ENCODE measurements at places on chromosomes 6 and 20.

DNA sequence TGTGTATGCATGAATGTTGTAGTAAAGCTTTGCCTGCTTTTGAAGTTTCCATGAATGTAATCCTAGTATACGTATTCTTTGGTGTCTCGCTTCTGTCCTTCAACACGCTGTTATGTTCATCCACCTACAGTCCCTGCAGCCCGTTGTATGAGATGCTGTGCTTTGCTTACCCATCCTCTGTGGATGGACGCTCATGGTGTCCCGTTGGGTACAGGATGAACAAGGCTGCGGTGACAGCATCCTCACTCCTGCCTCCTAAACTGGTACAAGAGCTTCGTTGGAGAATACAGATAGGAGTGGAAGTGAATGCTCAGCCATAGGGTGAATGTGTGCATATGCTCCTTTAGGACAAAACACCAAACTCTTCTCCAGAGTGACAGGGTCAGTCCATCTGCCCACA, 366.2 kb downstream of the ZFAND3 start:
- DNase-seq: no peak

GRCh38 chr20:39145921-39146320, 183.8 kb downstream of the DHX35 start:
- no peak for DNase-seq

GRCh38 chr20:31833130-31833930, 12.1 kb downstream of the FOXS1 start:
- peak; percentile 66 for DNase-seq

DNA sequence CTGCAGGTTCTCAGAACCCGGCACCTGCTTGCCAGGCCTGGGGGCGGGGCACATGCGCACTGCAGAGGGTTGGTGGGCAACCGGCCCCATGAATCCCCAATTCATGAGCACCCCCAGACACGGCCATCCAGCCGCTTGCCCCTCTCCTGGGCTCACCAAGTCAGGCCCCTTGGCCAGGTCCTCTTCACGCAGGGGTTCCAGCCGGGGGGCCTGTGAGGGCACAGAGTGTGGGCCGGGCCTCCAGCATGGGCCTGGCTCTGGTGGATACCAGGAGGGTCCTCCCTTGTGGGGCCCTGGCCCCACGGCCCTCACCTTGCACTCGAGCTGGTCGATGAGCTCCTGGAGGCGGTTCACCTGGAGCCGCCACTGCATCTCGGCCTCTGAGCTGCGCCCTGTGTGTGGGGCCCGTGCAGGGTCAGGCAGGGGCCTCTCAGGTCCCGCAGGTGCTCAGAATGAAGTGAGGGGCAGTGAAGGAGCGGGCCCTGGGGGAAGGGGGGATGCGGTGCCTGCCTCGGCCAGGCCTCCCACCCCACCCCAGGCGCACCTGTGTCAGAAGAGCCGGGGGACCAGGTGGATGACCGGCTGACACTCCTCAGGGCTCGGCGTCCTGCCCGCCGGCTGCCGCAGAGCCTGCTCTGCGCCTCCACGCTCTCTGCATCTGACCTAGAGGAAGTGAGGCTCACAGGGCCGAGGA, 2.6 kb upstream of the C20orf144 start:
- no peak for DNase-seq

DNA sequence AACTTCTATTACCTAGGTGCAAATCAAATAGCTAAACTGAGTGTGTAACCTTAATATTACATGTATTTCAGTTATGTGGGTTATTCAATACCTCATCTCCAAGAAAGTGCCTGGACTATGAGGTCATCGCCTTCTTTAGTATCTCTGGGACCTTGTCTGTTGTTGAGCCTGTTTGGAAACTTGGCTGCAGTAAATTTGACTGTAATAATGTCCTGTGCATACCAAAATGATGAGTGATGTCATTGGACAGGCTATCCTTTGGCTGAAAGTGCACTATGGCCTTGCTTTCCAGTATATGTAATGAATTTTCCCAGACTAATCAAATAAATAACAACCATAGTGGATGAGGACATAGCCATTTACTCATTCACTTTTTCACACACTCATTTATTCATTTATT, 455.1 kb downstream of the ADGRB3 start:
- DNase-seq: no peak

- no peak for DNase-seq
These were observed 107.7 kb downstream of the FOXF2 start for GRCh38 chr6:1496836-1497760.

GRCh38 chr6:152669895-152670294, 27.8 kb upstream of the MYCT1 start:
- DNase-seq: no peak

DNA sequence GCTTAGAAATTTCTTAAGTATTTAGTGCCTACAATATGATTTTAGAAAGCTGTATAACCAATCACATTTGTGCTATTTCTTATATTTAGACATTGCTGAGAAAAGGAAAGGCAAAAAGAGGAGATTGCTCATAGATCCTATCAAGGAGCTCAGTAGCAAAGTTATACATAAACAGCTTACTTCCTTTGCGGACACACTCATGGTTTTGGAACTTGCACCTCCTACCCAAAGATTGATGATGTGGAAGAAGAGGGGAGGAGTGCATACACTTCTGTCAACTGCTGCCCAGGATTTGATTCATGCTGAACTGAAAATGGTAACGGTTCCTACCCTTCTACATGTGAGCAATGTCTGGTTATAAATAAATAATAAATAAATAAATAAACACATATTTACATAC, 16.7 kb downstream of the RAD21L1 start:
- DNase-seq: no peak

GRCh38 chr6:81863123-81863522, 110.6 kb upstream of the TENT5A start:
- DNase-seq: no peak

DNA sequence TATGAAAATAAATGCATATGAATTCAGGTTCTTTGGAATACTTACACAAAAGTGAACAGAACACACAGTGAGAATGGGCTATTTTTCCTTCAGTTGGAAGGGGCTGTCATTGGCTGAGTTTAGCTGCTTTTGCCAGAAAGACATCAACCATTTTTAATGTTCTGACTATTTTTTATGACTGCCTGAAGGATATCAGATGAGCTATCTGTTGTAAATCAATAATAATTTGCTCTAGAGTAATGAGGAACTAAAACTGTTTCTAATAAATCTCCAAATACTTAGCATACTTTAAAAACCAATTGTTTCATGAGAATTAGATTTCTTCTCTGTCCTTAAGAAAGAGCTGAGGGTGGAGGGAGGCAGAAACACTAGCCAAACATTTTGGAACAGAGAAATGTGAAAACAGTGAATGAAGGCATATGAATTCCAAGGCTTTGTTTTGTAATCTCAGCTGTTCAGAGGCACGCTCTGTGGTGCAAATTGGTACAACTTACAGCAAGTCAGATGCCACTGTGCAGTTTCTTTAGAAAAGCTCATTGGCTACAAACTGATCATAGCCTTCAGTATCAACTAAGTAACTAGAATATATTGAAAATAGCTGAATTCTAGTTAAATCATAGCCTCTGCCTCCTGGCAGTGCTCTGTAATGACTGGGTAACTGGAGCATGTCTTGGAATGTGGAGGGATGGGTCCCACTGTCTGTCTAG, 228.9 kb upstream of the JAG1 start:
- no peak for DNase-seq

DNA sequence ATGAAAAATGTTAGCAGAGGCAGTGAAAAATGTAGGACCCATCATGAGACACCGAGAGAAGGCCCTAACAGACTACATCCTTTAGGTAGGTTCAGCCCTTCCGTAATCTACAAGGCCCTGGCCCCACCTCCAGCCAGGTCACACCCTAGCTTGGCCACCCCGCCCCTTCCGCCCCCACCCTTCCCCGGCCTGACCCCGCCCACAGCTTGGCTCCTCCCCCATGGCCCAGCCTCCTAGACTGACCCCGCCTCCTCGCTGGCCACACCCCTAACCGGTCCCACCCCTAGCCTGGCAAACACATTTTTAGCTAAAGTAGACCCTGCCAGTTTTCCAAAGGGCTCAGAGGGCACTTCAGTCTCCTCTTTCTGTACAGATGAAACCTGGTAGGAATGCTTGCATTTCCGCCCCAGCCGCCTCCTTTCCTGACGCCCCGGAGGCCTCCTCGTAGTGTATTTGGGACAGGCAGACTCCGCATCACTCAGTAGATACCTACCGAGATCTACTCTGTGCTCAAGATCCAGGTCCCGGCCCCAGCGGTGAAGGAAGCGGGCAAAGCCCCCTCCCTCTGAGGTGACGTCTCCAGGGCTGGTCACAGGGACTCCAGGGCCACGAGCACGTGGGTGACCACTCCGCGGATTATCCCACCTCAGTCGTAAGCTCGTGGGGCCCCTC, 443.5 kb downstream of the PREX1 start:
- DNase-seq: peak; percentile 15

DNA sequence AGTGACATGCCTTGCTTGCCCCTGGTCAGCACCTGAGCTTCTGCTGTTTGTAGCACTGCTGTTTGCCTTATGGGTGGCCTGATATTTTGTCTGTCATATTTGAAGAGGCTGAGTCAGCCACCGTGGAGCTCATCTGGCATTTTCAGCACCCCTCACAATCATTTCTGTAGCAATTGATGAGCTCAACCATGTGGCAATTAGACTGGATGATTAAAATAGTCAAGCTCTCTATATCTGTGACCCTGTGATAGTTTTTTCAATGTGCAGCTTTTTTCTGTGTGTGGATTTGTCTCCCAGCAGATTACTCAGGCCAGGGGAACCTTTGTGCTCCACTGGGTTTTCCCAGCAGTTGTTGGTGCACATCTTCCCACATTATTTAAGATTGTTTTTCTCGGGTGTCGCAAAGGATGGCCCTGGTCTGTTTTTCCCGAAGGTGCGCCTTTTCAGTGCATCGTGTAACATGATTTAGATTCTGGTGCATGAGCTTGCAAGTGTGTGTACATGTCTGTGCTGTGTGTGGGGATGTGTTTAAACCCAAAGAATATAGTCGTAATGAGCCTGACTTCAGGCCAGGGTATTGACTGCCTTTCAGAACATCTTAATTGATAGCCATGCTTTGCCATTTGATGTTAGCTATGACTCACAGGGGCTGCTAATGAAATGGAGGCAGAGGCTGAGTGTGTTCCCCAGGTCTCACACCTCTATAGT, 31.6 kb upstream of the GLP1R start:
- DNase-seq: no peak

DNA sequence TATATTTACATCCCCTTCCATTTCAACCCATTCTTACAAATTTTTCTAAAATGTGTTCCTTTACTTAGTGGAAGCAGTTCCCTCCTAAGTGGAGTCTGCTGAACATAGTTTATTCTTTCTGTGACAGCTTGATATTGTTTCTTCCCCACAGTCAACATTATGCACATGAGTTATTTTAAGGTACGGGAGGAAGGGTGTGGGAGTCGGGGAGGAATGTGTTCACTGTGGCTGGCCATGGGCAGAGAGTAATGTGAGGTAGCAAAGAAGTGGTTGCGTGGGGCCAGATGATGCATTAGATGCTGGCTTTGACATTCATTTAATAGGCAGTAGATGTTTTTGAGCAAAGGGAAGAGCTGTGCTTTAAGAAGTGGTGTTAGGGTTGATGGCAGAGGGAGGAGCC, 98.5 kb downstream of the ARMC2 start:
- no peak for DNase-seq

DNA sequence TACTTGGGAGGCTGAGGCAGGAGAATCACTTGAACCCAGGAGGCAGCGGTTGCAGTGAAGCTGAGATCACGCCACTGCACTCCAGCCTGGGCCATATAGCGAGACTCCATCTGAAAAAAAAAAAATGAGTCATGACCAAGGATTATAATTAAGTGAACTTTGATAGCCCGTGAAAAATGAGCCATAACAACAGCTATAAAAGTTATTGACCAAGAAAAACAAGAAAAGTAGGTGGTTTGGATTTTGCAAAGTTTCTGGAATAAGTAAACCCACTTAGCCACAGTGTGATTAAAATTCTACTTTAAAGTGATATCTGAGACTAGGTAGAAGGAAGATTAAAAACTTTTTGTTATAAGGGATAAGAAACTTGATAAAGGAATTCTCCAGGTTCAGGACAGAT, 25.9 kb upstream of the BCLAF1 start:
- DNase-seq: no peak

DNA sequence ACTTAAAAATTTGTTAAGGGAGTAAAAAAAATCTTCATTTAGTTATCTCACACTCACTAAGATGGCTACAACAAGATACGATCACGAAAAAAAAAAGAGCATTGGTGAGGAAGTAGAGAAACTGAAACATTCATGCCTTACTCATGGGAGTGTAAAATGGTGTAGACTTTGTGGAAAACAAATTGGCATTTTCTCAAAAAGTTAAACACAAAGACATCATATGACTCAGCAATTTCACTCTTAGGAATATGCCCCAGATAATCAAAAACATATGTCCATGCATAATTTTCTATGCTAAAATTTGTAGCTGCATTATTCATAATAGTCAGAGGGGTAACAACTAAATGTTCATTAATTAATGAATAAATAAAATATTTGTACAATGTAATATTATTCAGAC, 120.9 kb upstream of the IRAK1BP1 start:
- no peak for DNase-seq

GRCh38 chr20:51446656-51447055, 95.9 kb downstream of the NFATC2 start:
- no peak for DNase-seq

GRCh38 chr20:58783511-58784011, 67.1 kb downstream of the GNAS-AS1 start:
- no peak for DNase-seq

GRCh38 chr6:71507183-71507582, 218.6 kb downstream of the OGFRL1 start:
- no peak for DNase-seq

GRCh38 chr6:24752917-24753492, 21.7 kb upstream of the GMNN start:
- no peak for DNase-seq

DNA sequence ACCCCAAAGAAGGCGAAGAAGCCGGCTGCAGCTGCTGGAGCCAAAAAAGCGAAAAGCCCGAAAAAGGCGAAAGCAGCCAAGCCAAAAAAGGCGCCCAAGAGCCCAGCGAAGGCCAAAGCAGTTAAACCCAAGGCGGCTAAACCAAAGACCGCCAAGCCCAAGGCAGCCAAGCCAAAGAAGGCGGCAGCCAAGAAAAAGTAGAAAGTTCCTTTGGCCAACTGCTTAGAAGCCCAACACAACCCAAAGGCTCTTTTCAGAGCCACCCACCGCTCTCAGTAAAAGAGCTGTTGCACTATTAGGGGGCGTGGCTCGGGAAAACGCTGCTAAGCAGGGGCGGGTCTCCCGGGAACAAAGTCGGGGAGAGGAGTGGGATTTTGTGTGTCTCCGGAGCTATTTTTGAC, 69.6 kb downstream of the HFE start:
- DNase-seq: no peak

All from memory B cell (primary cell).